ENCODE measurements at places on chromosomes 6 and 20.

- no peak for DNase-seq
These were observed 3.3 kb downstream of the ACTL10 start for GRCh38 chr20:33669873-33670640.

DNA sequence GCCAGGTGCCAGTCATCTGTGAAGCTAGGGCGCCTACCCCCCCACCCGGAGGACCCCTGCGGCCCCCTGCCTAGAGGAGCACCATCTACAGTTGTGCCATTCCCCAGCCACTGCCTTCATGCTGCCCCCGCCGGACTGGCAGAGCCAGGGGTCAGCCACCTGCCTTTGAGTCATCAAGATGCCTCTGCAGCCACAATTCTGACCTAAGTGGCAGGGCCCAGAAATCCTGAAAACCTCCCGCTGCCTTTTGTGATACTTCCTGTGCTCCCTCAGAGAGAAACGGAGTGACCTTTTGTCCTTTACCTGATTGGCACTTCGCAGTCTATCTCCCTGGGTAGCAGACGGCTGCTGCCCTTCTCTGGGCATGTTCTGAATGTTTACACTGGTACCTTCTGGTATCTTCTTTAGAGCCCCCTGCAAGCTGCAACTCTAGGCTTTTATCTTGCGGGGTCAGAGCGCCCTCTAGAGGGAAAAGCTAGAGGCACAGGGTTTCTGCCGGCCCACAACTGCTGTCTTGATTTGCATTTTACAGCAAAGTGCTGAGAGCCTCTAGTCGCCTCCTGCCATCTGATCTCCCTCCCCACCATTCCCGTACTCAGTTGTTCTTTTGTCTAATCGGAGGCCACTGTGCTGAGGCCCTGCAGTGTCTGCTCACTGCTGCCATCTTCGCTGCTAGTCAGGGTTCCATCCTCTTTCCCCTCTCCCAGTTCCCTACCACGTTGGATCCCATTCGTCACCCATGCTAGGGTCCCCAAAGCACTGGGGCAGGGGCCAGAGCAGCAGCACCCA lies 26.9 kb downstream of the SPATA2 start:
- peak; percentile 85 for DNase-seq

DNA sequence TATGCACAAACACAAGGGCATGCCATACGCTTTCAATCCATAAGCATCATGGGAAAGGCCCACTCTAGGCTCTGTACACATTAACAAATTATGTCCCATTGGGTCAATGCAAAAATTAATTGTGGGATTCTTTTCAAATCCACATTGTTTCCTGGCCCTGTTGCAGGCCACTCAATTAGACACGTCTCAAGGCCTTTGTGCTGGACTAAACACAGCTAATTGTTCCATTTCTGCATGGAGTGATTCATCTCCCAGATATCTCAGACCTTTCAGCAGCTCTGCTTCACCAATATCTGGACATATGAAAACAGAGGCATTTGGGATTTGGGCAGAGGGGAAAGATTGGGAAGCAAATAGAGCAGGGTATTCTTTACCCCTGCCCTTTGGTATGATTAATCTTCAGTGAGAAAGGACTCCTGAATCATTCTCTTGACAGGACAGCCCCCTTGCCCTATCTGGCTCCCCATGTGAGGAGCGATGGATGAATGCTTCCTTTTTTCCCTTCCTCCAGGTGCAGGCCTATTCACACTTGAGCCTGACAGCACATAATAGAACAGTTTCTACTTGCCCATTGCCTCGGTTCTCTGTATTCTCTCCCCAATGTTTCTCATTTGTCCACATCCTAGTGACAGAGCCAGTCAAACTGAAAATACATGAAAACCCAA lies 547.6 kb downstream of the HAO1 start:
- DNase-seq: no peak

- DNase-seq: peak; percentile 23
These were observed 58.4 kb upstream of the ARID1B start for GRCh38 chr6:156718647-156719394.

GRCh38 chr6:163405412-163406309 lies 8.9 kb upstream of the QKI start:
- DNase-seq: no peak

- DNase-seq: peak; percentile 77
These were observed 24.7 kb downstream of the ADGRG6 start for GRCh38 chr6:142326540-142326939.

GRCh38 chr6:41162687-41163418 lies at the start of gene TREM2:
TSS of gene TREM2 (minus strand) at chr6:41163116. CDS start at chr6:41163082, 34 bp downstream.
- no peak for DNase-seq

GRCh38 chr6:160420969-160421556 lies 72.9 kb downstream of the SLC22A3 start:
- DNase-seq: no peak

- DNase-seq: no peak
These were observed 342.8 kb downstream of the PTPRT start for GRCh38 chr20:42846784-42847490.

- DNase-seq: no peak
These were observed 650.5 kb downstream of the UTRN start for GRCh38 chr6:144935661-144936060.

DNA sequence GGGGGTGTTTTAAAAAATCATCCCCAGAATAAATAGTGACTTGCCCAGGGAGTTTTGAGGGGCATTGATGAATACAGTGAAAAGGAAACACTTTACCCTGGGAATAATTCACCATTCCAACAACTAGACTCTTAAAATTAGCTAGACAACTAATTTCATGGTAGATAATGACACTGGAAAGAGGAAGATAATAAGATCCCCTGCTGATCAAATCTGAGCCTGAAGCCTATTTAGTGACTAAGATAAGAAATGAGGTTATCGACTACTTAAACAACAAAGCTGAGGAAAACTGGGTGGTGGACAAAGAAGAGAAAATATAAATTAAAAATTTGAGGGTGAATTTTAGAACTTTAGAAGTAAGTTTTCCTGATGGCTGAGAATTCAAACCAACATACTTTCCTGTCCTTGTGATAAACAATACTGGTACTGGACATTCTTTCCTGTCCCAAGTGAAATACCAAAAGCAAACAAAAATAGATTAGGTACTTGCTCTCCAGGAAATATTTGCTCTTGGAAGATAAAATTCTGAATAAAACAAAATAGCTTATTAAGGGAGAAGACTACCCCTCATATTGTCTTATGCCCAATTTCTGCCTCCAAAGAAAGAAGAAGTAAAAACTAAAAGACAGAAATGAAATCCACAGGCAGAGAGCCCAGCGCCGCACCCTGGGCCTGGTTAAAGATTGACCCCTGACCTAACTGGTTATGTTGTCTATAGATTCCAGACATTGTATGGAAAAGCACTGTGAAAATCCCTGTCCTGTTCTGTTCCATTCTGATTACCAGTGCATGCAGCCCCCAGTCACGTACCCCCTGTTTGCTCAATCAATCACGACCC lies 64.0 kb upstream of the ADGRF4 start:
- DNase-seq: no peak

DNA sequence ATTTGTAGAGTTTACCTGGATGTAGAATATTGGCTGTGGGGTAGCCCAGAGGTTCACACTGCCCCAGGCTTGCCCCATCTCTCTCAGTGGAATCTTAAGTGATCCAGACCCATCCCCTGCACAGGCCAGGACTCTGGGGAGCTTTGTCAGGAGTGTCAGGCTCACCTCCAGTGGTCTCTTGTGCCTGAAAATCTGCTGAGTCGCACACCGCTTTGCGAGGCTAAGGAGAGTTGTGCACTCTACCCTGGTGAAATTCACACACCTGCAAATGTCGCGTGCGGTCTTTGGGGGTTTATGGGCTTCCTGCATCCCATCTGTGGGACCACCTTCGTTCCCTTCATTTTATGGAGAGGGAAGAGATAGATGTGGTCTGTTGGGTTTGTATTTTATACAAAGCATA lies 63.6 kb upstream of the KIF25 start:
- no peak for DNase-seq

GRCh38 chr20:33531047-33531877 lies 41.4 kb downstream of the CBFA2T2 start:
- DNase-seq: peak; percentile 36

DNA sequence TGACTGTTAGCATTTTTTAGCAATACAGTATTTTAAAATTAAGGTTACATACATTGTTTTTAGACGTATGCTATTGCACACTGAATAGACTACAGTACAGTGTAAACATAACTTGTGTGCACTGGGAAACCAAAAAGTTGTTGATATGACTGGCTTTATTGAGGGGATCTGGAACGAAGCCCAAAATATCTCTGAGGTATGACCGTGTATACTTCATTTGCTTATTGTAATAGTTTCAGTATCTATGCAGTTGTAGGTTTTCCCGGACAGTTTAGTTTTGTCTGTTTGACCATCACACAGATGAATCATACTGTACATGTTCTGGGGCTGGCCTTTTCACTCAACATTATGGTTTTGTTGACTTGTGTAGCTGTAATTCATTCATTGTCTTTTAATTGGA lies 6.9 kb upstream of the ZBTB12 start:
- peak; percentile 26 for DNase-seq

DNA sequence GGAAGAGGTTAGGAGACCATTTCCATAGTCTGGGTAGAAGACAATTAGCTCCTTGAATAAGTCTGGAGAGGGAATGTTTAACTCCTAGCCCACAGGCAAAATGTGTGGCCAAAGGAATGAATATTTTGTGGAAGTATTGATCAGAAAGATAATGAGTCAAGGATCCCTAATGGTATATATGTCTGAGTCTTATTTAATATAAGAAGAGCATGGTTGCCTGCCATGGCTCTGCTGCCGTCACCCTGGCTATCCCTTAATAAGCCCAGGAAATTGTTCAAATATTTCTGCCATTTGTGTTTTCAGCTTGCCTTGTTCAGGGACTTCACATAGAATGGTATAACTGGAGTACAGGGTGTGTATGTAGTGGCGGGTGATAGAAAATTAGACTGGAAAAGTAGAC lies 18.1 kb upstream of the CALHM6 start:
- no peak for DNase-seq

GRCh38 chr6:160378882-160379281 lies 30.7 kb downstream of the SLC22A3 start:
- no peak for DNase-seq

DNA sequence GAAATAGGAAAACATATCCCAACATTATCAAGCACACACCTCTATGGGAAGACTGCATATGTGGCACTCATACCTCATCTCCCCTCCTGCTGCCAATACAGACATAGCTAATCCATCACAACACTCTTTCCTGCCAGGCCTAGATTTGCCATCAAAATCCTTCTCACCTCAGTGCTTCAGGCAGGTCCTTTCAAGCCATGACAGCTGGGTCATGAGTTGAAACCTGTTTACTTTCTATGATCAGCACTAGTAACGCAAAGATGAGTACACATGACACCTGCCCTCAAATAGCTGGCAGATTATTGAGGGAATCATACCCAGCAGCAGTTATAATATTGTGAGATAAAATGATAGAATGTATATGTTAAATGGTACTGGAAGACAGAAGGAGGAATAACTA lies 183.1 kb downstream of the AIG1 start:
- DNase-seq: no peak

GRCh38 chr6:111600588-111601445 lies 4.9 kb downstream of the TRAF3IP2 start:
- peak; percentile 23 for DNase-seq

DNA sequence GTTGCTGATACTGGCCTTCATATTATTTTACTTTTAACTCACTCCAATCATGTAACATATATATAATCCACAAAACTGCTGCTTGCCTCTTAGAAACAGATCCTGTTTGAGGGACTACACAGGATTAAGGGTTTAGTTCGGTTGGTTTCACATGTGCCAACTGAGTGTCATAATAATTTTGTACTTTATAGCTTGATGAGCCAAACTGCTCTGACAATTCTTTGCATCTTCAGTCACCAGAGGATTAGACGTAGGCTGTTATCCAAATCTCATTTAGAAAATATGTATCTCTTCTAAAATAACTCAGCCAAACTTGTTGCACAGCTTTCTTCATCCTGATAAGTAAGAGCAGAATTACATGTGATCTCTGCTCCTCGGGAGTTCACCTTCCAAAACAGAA lies 643.6 kb upstream of the PTCHD4 start:
- DNase-seq: no peak

DNA sequence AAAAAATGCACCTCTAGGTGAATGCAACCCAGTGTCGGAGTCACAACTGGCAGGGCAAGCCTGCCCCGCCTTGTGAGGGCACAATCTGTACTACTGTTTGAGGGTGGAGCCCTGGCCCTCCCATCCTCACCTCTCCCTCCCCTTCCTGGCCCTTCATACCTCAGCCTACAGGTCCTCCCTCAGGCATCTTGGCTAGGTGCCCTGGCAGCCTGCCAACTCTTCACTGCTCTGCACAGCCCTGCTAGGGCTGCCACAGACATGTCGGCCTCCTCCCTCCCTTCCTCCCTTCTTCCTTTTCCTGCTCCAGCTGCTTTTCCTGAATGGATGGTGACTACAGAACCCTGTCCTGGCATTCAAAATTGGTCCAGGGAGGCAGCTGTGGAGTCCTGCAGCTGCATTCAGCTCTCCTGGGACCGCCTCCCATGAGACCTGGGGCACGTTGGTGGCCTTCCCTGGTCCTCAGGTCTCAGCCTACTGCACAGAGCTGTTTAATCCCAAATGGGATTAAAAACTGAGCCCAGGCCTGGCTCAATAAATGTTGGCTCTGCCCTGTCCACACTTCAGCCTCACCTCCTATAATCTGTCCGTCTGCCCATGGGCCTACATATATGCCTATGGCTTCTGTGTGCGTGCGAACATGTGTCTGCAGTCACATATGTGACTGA lies 52.7 kb downstream of the CDH22 start:
- DNase-seq: peak; percentile 76

DNA sequence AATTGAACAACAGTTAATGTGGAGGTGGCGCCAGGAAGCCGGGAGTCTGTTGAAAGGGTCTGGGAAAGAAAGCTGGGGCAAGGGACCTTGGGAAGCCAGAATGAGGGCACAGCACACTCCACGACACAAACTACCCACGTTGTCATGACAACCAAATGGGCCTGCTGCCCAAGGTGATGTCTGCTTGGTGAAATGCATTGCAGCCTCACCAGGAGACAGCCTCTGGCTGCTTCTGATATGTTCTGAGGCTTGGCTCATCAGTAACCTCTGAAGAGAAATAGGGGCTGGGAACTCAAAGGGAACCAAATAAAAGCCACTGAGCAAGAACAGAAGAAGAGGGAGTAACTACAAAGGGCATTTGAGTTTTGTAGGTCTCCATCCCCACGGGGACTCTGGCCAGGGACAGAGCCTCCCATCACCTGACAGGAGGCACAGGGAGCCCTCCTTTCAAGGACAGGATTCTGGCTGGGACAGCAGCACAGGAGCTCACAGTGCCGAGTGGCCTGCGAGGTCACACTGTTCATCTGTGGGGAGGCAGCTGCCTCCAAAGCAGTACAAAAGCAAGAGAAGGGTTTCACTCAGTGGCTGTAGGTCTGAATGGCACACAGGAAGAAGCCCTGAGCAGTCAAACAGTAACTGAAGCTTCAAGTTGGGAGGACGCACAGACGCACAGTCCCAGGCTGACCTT lies 44.6 kb upstream of the KCNK16 start:
- no peak for DNase-seq

GRCh38 chr6:56671651-56672461 lies 29.2 kb upstream of the DST start:
- no peak for DNase-seq

DNA sequence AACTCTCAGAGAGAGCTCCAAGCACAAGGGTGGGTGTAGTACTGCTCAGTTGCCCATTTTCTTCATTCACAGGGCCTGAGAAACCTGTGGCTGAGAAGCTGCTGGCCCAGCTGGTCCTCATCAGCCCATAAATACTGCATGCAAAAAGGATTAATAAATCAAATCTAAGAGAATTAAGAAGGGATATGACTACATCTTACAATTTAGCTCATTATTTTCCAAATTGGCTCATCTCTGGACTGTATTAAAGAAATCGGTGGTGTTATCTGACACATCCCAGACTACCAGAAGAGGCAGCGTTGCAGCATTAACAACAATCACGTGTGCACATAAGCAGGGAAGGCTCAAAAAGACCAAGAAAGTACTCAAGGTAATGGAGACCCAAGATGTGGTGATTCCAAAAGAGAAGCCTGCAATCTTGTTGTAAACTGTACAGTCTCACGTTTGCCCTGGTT lies 90.7 kb downstream of the CD24 start:
- no peak for DNase-seq

Measured in kidney glomerular epithelial cell (primary cell).